ENCODE measurements at places on chromosomes 12 and 14.

- DNase-seq: no peak
Observed at GRCh38 chr12:132281038-132281437, 48.4 kb downstream of the GALNT9 start.

DNA sequence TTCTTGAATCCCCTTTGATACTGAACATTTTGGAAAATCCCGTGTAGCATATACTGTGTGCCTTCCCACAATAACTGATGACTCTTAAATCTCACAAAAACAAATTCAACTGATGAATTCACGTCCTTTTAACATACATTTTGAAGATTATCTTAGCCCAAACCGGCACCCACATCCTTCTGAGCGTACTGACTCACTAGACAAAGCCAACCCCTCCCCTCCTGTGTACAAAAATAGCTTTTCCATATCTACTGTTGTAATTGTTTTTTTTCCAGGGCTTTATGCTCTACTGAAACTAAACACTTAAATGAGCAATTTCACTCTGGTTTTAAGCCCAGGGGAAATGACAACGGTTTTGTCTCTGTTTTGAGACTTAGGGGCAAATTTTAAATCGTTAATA lies 109.4 kb upstream of the ATF7IP start:
- DNase-seq: peak; percentile 43

- DNase-seq: no peak
Observed at GRCh38 chr12:93509506-93509905, 42.2 kb downstream of the MRPL42 start.

- no peak for DNase-seq
Observed at GRCh38 chr14:99462210-99462609, 18.4 kb downstream of the SETD3 start.

GRCh38 chr12:62297321-62297720 lies 37.1 kb downstream of the USP15 start:
- no peak for DNase-seq

GRCh38 chr12:47615711-47616110 lies 90.1 kb downstream of the RPAP3 start:
- no peak for DNase-seq

DNA sequence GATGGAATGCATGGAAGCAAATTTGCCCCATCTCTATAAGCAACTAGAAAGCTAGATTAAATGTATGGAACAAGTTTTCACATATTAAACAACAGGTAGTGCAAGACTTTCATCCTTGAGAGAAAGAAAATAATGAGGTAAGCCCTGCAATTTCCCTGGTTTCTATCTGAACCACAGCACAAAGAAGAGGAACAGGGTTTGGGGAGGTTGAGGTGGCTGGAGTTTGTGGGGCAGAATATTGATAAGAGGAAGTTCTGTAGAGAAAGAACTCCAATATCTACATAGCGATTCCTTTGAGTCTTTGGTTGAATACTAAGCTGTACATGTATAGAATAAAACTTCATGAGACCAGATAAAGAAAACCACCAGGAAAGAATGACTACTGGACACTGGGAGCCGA lies 96.3 kb upstream of the CCND2 start:
- DNase-seq: no peak

GRCh38 chr12:108231109-108231905 lies 102.2 kb downstream of the WSCD2 start:
- DNase-seq: no peak

DNA sequence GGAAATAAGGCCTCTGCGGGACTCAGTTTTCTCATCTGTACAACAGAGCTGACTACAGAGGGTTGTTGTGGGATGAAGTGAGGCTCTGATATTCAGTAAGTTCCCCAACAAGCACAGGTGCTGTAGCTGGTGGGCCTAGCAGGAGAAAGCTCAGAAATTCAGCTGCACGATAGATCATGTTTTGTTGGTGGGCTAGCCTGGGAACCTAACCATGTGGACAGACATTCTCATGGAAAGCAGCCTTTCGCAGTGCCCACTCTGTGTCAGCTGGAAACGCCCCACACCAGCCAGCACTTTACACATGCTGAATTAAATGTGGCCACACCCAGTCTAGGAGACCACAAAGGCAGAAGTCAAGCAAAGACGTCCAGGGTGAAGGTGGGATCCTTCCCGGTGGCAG lies 16.1 kb downstream of the PITPNM2 start:
- no peak for DNase-seq

GRCh38 chr12:68240975-68241374 lies 12.4 kb downstream of the IL22 start:
- peak; percentile 41 for DNase-seq

GRCh38 chr14:88613552-88614010 lies 50.7 kb downstream of the ZC3H14 start:
- no peak for DNase-seq

DNA sequence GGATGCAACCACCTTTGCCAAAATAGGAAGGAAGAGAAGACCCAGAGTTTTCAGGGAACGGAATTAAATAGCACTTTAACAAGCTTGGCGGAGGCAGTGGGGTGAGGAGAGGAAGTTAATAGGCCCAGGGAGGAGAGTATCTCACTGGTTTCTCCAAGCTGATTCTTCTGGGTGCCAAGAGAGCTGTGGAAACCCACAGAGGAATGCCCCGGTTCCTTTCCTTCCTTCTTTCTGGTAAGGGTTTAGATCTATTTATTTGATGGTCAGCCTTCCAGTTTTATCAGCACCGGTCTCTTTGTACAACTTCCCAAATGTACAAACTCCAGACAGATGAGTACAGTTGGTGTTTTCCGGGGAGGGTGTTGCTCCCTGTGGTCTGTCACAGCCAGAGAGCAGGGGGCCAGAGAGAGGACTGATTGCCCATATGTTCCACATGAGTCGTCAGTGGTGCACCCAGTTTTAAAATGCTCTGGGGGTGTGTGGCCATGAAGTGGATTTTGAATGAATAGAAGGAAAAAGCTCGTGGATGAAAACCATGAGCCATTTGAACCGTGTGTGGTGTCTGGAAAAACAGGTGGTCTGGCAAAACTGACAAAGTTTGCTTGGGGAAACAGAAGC lies 26.6 kb downstream of the PRKCH start:
- no peak for DNase-seq

DNA sequence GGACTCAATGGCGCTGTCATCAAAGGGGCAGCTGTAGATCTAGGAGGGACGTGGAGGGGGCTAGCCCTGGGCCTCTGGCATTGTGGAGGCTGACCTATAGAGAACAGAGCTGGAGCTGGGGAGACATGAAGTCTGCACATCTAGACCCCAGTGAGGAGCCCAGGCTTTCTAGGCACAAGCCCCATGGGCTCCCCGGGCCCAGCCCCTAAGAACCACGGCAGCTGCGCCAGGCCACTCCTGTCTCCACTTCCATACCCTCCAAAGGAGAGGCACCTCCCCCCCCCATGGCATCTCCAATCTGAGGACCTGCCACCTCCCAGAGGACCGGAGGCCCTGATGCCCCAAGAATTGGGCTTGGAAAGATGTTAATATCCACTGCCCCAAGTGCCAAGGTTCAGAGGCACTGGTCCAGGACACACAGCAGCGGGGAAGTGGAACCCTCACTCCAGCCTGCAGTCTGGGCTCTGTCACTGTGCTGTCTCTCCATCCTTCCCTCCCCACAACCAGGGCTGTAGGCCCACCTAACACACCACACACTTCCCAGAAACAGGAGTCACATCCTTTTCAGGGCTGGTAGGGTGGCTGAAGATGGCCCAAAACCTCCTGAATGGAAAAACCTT lies 4.5 kb downstream of the ANKRD9 start:
- no peak for DNase-seq

DNA sequence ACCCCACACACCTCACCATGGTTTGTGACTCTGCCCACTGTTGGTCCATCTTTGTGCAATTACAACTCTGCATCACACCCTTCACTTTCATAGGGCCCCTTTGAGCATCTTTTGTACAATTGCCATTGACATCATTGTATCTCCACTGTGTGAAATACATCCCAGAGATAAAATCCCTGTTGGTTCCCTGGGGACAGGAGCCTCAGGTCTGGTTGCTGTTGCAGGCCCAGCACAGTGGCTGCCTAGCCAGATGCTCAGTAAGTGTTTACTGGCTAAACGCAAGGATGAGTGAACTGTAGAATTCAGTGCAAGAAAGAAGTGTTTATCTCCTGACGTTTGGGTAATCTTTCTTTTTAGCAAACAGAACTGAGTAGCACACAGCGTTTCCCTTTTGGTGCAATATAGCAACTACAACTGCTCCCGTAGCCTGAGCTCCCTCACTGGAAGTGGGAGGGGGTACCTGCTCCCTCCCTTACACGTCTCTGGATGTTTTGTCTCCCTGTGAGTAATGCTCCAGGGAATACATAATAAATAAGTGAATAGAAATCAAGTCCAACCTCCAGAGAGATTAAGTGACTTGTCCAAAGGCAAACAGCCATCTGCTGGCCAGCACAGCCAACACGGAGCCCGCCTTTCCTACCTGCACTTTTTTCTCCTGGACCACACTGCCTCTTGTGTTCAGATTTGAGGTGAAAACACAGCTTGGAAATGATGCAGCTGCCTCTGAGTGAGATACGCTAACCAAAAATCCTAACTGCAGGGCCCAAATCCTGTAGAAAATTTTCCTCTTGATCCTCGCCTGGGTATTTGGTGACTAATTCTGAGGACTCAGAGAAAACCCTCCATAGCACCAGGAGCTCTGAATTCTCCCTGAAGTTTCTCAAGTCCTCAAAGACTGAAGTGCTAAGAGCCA lies 27.4 kb downstream of the GALNT16 start:
- DNase-seq: no peak

GRCh38 chr12:119615518-119616475 lies 22.2 kb downstream of the TMEM233 start:
- DNase-seq: no peak

All from CD4-positive, alpha-beta T cell treated with Interleukin-15 for 1 hour (primary cell).